ENCODE measurements at places on chromosomes 16 and 17.

- DNase-seq = no peak
Measured at GRCh38 chr17:59752446-59752845, 45.0 kb downstream of the VMP1 start.

DNA sequence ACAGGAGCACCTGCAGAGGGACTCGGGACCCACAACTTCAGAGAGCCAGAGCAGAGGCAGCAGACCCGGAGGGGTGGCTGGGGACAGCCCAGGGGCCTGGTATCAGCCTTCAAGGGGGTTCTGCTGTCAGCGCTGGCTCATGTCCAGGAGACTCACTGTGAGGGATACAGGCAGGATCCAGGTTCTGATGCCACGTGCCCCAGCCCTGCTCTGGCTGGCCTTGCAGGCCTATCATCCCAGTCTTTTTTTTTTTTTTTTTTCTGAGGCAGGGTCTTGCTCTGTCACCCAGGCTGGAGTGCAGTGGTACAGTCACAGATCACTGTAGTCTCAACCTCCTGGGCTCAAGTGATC, 9.0 kb upstream of the MTSS2 start:
- DNase-seq = no peak

GRCh38 chr17:15006421-15007128, 258.6 kb downstream of the PMP22 start:
- no peak for DNase-seq

DNA sequence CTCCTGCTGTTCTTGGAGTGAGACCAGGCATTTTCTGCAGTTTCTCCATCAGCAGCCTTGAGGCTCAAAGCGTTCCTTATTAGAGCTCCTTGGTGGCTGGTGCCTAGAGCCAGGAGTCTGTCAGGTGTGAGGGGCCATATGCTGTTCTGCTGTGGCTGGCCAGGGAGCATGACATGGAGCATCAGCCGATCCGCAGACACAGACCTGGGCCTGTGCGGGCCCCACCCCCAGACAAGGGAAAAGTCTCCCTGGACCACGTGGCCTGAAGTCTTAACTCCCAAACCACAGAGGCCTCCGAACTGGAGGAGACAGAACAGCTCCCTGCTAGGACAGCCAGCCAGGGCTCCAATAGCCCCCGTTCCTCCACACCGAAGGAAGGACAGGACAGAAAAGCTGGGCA, 162.7 kb upstream of the CIBAR2 start:
- DNase-seq = no peak

- no peak for DNase-seq
Measured at GRCh38 chr16:19717314-19717713, 713 bp downstream of the KNOP1 start.

DNA sequence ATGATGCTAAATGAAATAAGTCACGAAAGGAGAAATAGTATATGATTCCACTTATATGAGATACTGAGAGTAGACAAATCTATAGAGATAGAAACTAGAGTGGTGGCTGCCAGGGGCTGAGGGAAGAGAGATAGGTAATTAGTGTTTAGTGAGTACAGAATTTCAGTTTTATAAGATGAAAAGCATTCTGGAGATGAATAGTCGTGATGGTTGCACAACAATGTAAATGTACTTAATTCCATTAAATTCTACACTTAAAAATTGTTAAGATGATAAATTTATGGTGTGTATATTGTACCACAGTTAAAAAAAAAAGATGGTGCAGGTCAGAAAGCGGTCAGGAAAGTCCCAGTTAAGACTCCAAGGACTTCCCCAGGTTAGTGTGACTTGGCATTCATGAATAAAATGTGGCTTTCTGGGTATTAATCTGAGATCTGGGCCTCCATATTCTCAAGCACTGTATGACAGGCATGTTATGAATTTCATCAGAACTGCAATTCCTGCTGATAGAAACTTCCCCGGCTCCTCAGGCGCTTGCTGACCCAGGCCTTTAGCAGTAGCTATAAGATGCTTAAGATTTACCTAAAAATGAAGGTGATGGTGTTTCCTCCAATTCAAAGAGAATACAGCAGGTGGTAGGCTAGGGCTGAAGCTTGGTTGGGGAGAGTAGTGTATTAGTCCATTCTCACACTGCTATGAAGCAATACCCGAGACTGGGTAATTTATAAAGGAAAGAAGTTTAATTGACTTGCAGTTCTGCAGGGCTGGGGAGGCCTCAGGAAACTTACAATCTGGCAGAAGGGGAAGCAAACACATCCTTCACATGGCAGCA, 115.3 kb upstream of the SOX9 start:
- DNase-seq = no peak

DNA sequence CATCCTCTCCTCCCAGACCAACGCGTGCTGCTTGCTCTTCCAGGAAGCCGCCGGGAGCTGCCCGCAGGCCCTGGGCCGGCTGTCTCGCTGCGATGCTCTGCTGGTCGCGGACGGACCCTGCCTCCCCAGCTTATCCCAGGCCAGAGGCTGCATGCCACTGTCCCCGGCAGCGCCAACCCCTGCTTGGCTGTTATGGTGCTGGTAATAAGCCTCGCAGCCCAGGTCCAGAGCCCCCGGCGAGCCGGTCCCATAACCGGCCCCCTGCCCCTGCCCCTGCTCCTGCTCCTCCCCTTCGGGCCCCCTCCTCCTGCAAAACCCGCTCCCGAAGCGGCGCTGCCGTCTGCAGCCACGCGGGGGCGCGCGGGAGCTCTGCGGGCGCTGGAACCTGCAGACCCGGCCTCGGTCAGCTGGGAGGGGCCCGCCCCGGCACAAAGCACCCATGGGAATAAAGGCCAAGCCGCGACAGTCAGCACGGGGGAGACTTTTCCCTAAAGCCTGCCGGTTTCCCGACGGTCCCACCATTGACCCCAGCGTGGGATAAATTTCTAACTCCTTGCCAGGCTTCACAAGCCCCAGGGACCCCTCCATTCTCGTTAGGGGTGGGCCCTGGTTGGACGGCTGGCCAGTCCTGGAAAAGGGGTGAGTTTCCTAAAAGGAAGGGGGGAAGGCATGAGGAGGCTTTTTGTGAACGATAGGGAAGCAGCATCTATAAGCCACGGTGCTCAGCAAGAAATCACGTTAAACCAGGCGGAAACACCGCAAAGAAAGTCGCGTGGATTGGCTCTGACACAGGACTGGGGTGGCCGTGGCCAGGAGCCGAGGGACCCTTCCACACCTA, 11.2 kb downstream of the ENPP7 start:
- peak; percentile 58 for DNase-seq

- no peak for DNase-seq
Measured at GRCh38 chr16:83681381-83681956, 126.3 kb upstream of the HSBP1 start.

DNA sequence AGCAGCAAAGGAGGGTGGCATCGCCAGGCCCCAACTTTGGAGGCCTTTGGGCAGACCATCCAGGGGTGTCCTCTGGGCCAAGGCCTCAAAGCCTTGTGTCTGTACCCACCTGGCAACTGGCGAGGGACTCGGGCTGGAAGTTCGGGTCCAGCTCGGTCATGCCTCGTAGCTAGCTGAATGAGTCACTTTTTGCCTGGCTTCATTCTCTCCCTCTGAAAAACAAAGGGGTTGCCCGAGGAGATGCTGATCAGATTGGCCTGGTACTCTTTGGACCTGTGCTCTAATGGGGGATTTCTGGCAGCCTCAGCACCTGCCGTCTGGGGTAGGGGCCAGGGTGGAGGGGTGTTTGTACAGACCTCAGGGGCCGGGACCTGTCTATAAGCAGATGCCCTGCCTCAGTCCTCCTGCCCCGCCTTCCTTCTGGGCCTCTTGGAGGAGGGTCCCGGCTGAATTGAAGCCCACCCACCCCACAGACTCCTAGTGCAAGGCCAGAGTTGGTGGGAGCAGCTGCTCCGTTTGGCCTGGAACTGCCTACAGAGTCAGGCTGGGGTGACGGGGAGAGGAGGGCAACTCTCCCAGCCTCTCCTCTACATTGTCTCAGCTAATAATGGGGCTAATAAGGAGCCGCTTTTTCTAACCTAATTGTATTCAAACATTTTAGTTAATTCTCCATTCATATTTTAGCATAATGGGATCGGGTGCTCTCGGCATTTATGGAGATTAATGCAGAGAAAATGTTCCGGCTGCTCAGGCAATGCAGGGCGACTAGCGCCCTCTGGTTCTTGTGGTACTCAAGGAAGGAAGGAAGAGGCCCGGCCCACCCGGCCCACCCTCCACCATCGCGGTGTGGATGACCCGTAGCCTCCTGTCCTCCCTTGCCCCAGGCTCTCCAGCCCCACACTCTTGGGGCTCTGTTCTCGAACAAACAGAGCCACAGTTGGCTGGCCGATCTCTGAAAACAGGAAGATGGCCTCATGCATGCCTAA, 21.4 kb upstream of the ABCC3 start:
- no peak for DNase-seq

GRCh38 chr17:32266389-32267301, 1.0 kb downstream of the RHBDL3 start:
- DNase-seq = no peak

GRCh38 chr17:6069539-6070429, at the start of gene WSCD1:
WSCD1 (plus strand) TSS chr17:6070379; CDS start chr17:6080659, 10,280 bp downstream.
- DNase-seq = no peak

GRCh38 chr17:48586355-48587258, 3.4 kb downstream of the HOXB3 start:
- no peak for DNase-seq

DNA sequence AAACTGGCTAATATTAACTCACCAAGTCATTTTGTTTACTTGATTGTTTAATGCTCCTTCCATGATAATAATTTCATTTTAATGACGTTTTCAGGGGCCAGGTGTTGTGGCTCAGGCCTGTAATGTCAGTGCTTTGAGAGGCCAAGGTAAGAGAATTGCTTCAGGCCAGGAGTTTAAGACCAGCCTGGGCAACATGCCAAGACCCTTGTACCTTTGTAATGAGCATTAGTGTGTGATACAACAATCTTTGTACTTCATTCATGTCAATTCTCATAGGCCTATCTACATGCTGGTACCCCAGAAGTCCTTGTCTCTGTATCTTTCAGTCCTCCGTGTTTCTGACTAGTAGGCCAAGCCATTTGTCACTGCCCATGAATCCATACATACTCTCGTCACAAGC, 296.9 kb downstream of the ZFHX3 start:
- DNase-seq = no peak

DNA sequence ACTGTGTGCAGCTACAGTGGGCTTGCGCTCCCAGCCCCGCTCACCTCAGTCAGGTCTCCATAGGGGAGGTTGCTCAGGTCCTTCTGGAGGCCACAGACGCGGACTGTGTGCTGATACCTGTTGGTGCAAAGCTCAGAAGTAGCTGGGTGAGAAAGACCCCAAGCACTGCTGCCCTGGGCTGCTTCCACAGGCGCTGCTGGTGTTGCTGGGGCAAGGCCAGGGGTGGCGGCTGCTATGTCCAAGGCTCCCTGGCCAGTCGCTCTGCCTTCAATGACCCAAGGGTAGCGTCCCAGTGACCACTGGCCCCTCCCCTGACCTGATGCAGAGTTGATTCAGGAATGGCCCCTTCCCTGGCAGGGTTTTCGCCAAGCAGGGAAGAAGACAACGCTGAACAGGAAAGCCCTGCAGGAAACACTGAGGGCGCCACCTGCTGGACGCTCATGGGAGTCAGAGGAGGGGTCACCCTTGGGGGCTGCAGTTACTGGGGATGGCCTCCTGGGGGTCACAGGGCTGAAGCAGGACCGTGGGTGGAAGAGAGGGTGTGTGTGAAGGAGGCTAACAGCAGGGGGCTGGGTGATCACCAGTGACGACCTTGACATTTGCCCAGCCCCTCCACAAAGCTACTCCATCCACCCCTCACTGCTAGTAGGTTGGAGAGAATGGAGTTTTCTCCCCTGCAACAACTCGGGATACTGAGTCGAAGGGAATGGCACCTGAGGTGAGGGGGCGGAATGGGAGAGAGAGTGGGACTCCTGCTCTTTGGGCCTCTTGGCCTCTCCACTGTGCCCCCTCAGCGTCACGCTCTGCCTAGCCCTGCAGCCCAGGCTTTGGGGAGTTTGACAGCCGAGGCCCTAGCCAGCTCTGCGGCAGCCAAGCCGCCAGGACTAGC, 38.3 kb downstream of the ABCC12 start:
- peak; percentile 26 for DNase-seq

- no peak for DNase-seq
Measured at GRCh38 chr16:75476817-75477216, 12.3 kb upstream of the TMEM170A start.

- no peak for DNase-seq
Measured at GRCh38 chr16:89187032-89187769, 13.1 kb downstream of the SLC22A31 start.

GRCh38 chr16:19130852-19131824, 17.4 kb downstream of the ITPRIPL2 start:
- no peak for DNase-seq

- DNase-seq = no peak
Measured at GRCh38 chr17:21025451-21025850, 17.4 kb downstream of the USP22 start.

GRCh38 chr16:26791169-26791568, 275.6 kb upstream of the C16orf82 start:
- DNase-seq = no peak

- no peak for DNase-seq
Measured at GRCh38 chr17:31802502-31802901, 56.5 kb downstream of the COPRS start.

- no peak for DNase-seq
Measured at GRCh38 chr16:55559233-55559632, 7.3 kb upstream of the CAPNS2 start.

GRCh38 chr16:89233678-89234490, 16.4 kb downstream of the ZNF778 start:
- DNase-seq = no peak

Data from stimulated activated CD4-positive, alpha-beta T cell treated with anti-CD3 and anti-CD28 coated beads, Interleukin-2, amount 100 ng/mL, for 4 hours (primary cell).